ENCODE measurements at places on chromosomes 7 and 10. TPM values are rescaled to one million over a fixed set of nuclear protein-coding genes. Genes with fewer than 3 reads are reported as not detected.

- DNase-seq = no peak
Observed at GRCh38 chr7:148967032-148967372, 61.3 kb downstream of the PDIA4 start.

DNA sequence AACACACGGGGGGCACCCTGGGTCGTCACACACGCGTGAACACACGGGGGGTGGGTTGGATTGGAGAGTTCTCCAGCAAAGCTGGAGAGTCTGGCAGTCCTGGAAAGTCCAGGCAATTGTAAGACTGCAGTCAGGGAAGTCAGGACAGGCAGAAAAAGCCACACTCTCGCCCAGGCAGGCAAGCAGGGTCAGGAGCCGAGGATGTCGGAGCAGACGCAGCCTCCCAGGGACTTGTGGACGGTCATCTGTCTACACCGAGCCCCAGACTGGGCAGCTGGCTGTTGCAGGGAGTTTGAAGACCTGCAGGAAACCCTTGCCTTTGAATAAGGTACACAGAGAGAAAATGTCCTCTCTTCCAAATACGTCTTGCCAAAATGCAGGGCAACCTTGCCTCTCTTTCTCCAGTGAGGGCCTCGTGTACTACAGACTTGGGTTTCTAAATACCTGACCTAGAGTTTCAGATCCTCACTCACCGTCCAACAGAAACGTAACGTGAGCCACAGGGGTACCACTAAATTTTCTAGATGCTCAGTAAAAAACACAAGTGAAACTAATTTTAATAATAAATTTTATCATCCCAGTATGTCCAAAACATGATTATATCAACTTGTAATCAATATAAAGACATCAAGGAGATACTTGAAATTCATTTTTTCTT, 176.7 kb downstream of the ADARB2 start:
- no peak for DNase-seq

DNA sequence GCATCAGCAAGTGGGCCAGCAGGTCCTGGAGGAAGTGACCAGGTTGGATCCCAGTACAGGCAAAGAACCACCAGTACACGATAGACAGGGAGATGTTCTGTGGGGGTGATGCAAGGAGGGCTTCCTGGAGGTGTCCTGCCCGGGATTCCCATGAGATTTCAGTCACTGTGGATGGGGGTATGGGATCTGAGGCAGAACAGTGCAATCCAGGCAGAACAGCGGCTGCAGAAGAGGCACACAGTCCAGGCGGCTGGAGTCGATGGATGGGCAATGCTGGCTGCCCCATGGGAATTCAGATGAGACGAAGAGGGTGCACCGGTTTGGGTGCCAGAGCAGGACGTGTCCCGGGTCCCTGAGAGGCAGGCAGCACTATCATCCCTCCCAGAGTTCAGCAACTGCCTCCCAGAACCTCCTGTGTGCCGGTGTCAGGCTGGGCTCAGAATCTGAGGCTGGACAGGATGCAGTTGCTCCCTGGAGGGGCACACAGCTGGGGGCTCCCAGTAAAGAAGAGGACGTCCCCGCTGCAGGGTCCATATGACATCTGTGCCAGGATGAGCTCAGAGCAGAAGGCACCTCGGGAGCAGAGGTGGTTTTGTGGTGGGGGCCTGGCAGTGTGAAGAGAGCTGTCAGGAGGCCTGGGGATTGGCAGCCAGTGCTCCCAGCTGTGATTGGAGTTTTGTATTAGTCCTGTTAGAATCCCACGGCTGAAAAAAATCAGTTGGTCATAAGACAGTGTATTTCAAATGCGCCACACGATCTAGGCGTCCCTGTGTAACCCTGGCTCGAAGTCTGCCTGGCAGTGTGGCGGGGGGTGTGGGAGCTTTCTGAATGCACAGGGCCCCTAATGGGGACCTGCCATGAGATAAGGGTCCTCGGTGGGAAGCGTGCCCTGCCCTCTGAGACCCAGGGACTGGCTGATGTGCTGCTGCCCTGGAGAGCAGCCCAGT, 3.2 kb downstream of the KNDC1 start:
- no peak for DNase-seq

- DNase-seq = no peak
Observed at GRCh38 chr10:19654576-19654975, 161.7 kb upstream of the PLXDC2 start.

- peak; percentile 36 for DNase-seq
Observed at GRCh38 chr7:80722616-80723195, 84.3 kb downstream of the CD36 start.

DNA sequence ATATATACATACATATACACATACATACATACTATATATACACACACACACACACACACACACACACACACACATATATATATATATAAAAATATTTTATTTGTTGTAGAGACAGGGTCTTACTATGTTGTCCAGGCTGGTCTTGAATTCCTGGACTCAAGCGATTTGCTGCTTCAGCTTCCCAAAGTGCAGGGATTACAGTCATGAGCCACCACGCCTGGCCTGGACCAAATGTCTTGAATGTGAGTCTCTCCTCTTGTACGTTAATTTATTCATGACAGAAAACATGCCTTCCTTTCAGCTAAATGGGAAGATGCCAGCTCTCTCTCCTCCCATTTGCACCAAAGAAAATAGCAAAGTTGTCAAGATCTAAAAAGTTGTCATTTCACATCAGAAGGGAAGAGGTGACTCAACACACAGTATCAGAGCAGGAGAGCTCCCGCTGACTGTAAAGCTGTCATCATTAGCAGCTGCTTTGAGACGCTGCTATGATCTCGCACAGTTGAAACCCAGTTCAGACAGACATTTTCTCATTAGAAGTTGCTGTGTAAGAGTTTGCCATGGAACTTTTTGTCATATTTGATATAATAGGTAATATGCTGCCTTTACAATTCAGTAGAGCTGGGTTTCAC, 224.3 kb downstream of the SFMBT2 start:
- DNase-seq = no peak

DNA sequence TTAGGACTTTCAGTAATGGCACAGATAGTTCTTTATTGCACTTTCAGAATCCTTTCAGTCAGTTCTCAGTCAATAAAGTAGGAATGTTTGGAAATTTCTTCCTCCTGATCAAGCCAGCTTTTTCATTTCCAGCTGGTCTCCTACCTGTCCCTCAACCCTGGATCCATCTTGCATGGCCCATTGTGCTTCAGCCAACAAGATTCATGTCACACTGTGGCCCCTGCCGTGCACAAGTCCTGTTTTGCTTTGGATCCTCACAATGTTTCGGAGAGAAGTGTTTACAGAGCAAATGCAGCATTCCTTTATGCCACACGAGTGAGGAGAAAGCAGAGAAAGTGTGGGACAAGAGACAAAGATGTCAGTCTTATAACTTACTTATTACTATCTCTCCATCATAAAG, 1694.7 kb upstream of the LRRTM3 start:
- DNase-seq = no peak

GRCh38 chr7:50803359-50804337, 21.0 kb upstream of the GRB10 start:
- DNase-seq = no peak

GRCh38 chr7:120988591-120989256, at the start of gene CPED1:
CPED1 (plus strand) TSS chr7:120988711; CDS start chr7:120989622, 911 bp downstream.
- no peak for DNase-seq

- DNase-seq = no peak
Observed at GRCh38 chr7:16447876-16448275, 17.7 kb downstream of the SOSTDC1 start.

DNA sequence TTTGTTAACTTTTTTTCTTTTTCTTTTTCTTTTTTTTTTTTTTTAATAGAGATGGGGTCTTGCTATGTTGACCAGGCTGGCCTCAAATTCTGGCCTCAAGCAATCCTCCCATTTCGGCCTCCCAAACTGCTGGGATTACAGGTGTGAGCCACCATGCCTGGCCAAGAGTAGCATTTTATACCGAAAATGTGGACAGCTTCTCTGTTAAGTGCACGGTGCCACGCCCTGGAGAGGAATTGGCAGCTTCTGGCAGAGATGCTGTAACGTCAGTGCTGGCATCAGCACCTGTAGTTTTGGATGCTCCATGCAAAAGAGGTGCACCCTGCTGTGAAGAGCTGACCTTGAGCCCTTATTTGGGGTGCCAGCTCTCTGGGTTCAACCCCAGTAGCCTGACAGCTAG, 18.2 kb downstream of the IL15RA start:
- no peak for DNase-seq

GRCh38 chr10:14880229-14880628, 1.6 kb downstream of the SUV39H2 start:
- no peak for DNase-seq

DNA sequence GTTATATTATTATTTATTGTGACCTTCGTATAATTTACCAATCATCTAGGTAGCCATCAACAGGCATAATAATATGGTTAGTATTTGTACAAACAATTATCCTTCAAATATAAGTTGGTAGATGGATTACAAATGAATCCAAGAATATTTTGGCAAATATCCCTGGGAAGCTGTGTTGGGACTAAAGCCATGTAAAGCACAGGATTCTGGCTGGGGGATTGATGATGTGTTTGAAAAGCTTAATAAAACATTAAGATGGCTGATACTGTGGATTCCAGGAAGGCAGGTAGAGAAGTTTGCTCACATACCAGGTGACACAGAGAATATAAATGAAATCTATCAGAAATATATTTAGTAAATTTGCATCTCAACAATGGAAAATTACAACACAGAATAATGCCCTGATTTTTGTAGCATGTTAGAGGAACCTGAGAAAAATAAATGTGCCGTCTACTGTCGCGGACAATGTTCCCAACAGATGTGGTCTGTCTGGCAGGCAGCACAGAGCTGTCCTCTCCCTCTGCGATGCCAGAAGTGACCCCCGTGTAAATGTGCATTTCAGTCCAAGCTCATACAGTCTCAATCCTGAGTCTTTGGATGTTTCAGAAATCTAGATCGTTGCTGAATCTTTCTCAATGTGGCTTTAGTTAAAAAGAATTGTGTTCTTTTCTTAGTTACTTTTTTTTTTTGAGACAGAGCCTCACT, 125.0 kb downstream of the TEX36 start:
- DNase-seq = no peak

DNA sequence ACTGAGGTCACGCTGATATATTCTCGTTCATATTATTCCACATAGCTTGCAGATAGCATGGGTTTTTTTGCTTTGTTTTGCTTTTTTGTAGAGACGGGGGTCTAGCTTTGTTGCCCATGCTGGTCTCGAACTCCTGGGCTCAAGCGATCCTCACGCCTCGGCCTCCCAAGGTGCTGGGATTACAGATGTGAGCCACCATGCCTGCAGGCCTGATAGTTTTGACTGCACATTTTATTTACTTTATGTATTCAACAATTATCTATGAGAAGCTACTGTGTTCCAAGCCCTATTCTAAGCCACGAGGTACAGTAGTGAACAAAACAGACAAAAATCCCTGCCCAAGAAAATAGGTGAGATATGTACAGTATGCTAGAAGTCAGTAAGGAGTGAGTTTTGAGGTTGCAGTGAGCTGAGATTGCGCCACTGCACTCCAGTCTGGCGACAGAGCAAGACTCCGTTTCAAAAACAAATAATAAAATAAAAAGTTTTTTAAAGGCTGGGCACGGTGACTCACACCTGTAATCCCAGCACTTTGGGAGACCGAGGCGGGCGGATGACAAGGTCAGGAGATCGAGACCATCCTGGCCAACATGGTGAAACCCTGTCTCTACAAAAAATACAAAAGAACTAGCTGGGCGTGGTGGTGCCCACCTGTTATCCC, 1.3 kb upstream of the YWHAG start:
- no peak for DNase-seq

DNA sequence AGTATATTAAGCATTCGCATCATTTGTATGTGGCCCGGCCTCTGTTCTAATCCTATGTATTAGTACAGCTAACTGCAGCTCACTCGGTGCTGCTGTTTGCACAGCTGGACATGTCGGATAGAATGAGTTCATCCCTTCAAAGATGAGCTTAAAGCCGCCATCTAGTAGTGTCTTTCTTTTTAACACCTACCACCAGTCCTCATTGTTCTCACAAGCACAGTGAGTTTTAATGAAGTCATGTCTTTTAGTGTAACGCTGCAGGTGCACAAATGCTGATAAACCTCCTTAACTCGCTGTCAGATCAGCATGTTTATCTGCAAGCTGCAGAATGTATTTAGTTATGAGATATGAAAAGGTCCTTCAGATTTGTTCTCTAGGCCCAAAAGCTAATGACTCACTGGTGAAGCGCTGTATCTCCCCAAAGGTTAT, 247.5 kb downstream of the MTERF1 start:
- DNase-seq = no peak

- DNase-seq = peak; percentile 26
Observed at GRCh38 chr7:129684777-129685176, 73.3 kb downstream of the NRF1 start.

DNA sequence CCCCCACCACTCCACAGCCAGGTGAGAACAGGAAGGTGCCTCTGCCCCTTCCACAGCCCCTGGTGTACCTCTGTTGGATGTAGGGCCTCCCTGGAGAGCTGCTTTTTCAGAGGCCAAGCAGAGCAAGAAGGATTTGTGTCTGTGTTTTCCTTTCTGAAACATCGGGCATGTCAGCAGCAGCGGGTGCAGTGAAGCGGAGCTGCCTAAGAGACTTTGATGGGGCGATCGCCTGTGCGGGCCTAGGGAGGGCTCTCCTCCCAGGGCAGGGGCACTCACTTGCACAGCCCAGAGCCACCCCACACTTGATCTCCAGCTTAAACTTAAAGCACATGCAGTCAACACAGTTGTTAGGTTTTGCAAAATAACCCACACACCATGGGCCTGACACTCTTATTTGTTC, 324.7 kb downstream of the ACTR3B start:
- DNase-seq = no peak

DNA sequence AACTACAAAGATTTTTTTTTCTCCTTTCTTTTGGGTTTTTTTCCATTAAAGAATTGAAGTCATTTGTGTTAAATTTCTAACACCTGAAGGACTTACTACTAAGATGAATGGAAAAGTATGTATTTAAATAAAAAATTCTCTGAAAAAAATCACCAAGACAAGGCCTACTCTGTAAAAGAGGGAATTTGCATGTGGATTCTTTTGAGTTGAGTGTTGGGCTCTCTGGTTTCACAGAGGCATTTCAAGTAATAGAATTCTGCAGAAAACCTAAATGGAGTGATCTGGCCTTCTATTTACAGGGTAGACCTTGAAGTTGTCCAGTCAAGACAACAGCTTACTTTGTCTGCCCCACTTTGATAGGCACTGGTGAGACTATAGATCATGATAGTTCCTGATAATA, 4.1 kb downstream of the LRRC17 start:
- no peak for DNase-seq

The LIPN gene
- not detected for total RNA-seq

The GDF10 gene
- total RNA-seq = not detected

The SLC26A4 gene
- total RNA-seq = 3.4 TPM

The HOXA11 gene
- total RNA-seq = not detected

The JMJD1C gene
- total RNA-seq = 122 TPM

The GPR15LG gene
- not detected for total RNA-seq

The LIPK gene
- total RNA-seq = not detected

The NKX1-2 gene
- total RNA-seq = not detected

The RPS24 gene
- total RNA-seq = 2,410 TPM

The DGKI gene
- total RNA-seq = 0.53 TPM

The LANCL2 gene
- total RNA-seq = 16.9 TPM

The TRIL gene
- total RNA-seq = 0.33 TPM

The RHBDD2 gene
- total RNA-seq = 16.5 TPM

The PON1 gene
- total RNA-seq = not detected

The ADAMTS14 gene
- under 0.01 TPM for total RNA-seq

All from pulmonary artery endothelial cell (primary cell).